Stimulated activated CD4-positive, alpha-beta T cell treated with anti-CD3 and anti-CD28 coated beads, Interleukin-2, amount 100 ng/mL, for 48 hours (primary cell): ENCODE measurements at places on chromosomes 13 and 19.

DNA sequence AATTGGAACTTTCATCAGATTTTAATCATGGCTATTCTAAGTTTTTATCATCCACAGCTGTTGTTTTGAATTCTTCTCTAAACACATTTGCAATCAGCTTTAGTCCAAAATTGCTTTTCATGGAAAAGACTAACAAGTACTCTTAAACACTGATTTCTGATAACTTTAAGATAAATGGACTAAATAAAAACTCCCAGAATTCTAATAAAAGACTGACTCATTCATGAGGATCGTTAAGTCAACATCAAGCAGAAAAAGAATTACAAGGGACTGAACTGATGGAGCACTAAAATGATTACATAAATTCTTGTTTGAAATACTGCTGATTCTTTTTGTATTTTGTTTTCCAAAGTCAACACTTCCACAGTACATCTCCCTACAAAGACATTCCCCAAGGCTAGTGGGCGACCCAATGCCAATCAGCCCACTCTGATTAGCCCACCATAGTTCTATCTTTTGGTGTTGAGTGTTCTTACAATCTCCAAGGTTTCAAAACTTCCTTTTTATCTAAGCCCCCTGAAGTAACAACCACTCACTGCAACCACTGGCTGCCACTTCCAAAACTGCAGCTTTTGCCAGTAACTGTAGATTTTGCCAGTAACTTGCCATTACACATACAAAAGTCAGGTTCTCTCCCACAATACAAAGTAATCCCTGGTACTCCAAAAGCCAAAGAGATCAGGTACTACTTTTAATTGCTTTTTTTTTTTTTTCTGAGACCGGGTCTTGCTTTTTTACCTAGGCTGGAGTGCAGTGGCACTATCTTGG lies 14.0 kb upstream of the NAA16 start:
- DNase-seq = no peak

DNA sequence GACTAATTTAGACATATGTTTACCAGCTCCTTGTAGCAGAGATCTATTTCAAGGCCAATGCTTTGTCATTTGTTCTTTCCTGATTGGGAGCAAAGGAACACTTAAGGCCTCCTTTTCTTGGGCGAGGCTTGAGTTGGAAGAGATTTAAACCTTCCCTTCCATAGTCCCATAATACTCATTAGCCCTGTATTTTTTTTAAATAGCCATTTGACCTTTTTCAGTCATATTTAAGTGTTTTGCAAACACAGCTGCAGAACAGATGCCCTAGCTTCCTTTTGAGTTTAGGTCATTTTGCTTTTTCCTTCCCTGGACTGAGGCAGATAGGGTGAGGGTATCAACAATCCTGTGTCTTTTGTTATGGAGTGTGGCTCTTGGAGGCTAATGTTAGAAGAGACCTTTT lies 198.3 kb downstream of the NBEA start:
- no peak for DNase-seq

DNA sequence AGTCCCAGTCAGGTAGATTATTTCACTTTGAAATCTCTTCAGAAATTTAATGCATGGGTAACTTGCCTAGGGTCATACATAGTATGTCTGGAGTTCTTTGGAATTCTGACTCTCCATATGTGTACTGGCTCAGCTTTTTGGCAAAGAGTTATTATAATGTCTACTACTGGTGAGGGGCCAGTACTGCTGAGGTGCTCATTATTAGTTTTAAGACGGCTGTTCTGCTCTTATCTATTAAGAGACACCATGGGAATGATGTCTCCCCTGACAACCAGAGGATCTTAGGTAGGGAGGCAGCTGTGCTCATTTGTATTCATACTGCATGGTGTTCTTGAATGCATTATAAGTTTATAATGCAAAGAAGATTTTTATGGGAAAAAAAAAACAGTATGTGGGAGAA lies 184.1 kb downstream of the RGCC start:
- no peak for DNase-seq

- DNase-seq = no peak
These were observed at the start of gene CNN1 for GRCh38 chr19:11538232-11539036. CNN1 (plus strand) TSS chr19:11538851; CDS start chr19:11538928, 77 bp downstream.

GRCh38 chr19:36837906-36838783 lies at the start of gene ZNF790:
ZNF790 (minus strand) TSS chr19:36838387; CDS start chr19:36825619, 12,768 bp downstream.
- peak; percentile 72 for DNase-seq

DNA sequence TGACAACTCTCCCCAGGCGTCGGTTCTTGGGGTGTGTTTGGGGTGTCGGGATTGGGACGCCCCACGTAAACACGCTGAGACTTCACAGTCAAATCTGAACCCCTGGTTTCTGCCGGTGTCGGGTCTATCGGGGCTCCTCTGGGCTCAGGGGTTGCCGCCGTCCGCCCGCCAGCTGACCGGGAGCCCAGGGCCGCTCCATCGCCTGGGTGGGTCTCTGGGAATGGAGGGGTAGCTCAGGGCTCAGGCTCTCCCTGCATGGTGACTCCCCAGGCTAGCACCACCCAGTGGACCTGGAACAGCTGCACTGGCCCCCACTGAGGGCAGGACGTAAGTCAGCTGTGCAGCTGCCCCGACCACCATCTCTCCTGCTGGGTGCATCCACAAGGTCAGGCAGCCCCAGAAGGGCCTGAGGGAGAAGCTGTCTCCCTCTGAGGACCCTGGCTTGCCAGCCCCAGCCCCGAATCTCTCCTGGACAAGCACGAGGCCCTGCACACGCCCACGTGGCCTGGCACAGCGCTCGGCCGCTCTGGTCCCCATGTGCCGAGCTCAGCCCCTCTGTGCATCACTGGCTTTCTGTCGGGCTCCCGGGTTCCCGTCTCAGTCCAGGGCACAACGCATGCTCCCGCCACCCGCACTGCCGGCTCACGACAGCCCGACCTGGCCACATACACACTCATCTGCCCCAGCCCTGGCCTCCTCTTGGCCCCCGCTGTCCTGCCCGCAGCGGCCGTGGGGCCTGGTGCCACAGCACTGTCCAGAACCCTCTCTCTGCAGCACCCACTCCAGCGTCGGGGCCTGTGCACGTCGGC lies 6.1 kb downstream of the RNF126 start:
- no peak for DNase-seq

- no peak for DNase-seq
These were observed 10.1 kb upstream of the TIMM44 start for GRCh38 chr19:7953576-7953975.

GRCh38 chr19:55347442-55348009 lies 7.0 kb downstream of the COX6B2 start:
- DNase-seq = no peak

DNA sequence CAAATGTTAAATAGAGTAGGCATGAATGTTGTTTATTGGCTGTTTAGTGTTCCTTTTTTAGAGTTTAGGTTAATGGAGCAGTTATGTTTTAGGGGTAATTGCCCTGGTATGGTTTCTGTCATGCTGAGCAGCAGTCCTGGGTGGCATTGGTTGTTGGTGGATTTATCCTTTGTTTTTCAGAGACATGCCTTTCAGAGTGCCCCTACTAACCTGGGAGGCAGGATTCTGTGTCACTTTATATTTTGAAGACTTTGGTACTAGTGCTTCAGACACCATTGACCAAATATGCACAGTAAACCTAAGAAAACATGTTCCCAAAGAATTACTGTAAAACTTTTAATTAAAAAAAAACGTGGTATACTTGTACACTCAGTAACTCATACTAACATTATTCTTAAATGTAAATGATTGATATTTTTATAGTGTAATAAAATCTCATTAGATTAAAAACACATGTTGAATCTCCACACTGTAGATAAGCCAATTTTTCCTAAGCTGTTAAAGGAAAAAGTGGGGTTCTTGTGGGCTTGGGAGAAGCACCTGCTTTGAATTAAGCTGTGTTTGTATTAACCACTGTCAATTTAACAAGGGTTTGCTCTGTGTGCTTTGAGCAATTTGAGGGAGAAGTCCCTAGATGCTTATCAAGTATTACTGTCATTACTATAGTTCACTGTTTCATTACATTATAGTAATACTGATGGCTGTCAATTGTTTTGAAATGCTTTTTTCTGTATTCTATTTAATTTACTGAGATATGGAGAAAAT lies 133.2 kb downstream of the LMO7 start:
- no peak for DNase-seq

- no peak for DNase-seq
These were observed 18.2 kb downstream of the ZNF507 start for GRCh38 chr19:32363632-32364031.

DNA sequence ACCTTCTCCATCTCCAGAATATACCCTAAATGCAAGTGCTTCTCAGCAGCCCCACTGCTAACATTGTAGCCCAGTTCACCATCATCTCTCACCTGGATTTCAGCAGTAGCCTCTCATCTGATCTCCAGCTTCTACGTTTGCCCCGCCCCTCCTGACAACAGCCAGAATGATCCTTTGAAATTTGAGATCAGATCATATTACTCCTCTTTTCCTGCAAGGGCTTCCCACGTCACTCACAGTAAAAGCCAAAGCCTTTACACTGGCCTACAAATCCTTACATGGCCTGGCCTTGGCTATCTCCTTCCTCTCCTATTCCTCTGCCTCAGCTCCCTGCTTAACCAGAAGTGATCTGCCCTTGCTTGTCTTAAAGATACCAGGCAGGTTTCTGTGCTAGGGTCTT lies 94.3 kb upstream of the NBEA start:
- DNase-seq = no peak

GRCh38 chr19:485077-485476 lies 11.2 kb upstream of the MADCAM1 start:
- no peak for DNase-seq

- no peak for DNase-seq
These were observed 23.7 kb upstream of the GPR18 start for GRCh38 chr13:99281811-99282263.

DNA sequence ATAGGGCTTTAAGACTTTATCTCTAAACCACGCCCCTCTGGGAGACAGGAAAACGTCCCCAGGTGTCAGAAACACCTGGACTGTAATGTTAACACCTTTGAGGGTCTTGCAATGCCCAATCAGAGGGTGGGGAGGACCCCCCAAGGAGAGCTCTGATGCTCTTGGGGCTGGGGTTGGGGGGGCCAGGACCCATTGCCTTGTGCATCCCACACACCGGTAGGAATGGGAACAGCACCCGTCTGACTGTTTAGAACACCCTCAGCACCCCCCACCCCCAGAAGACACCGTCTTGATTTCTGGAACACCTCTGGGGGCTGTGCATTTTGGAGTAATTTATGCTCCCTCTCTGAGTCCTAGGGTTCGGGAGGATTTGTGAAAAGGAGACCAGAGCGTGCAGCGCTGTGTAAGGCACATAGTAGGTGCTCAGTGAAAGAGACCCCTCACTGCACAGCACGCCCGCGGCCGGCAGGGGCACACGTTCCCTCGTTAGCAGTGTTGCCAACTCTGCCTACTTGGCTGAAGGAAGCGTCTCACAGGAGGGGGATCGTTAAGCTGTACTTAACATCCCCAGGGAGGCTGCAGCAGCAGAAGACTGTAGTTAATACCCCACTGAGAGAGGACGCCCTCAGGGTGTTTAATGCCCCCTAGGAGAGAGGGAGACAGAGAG lies 2.8 kb upstream of the ERFL start:
- DNase-seq = no peak

GRCh38 chr19:38386300-38386970 lies 1.4 kb downstream of the GGN start:
- no peak for DNase-seq

GRCh38 chr13:114115191-114115671 lies 17.2 kb downstream of the RASA3 start:
- no peak for DNase-seq

GRCh38 chr19:5155586-5156210 lies 184.9 kb downstream of the PTPRS start:
- no peak for DNase-seq

DNA sequence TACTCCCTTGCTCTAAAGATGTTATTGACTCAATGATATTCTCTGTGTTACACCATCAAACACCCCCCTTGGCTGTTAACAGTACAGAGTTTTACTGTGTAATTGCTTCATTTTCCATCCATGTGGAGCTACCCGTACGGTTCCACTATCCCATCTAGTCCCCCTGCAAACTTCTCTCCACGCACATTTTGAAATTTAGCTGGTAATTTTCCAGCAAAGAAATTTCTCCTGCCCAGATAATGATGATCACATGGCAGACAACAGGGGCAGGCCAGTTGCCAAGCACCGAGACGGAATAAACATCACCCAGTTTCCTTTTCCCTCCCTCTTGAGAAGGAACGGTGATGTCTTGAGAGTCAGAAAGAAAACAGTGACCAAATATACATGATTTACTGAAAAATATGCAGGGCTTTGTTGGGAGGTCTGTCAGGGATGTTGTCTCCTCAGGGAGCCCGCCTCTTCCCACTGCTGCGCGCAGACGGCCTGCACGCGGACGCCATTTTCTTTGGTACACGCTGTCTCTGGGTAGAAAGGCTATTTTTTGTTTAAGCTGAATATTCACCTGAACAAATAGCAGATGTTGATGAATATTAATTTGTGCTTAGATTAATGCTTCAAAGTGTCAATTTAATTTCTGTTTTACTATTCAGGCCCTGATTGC lies 109.9 kb downstream of the OLFM4 start:
- no peak for DNase-seq

DNA sequence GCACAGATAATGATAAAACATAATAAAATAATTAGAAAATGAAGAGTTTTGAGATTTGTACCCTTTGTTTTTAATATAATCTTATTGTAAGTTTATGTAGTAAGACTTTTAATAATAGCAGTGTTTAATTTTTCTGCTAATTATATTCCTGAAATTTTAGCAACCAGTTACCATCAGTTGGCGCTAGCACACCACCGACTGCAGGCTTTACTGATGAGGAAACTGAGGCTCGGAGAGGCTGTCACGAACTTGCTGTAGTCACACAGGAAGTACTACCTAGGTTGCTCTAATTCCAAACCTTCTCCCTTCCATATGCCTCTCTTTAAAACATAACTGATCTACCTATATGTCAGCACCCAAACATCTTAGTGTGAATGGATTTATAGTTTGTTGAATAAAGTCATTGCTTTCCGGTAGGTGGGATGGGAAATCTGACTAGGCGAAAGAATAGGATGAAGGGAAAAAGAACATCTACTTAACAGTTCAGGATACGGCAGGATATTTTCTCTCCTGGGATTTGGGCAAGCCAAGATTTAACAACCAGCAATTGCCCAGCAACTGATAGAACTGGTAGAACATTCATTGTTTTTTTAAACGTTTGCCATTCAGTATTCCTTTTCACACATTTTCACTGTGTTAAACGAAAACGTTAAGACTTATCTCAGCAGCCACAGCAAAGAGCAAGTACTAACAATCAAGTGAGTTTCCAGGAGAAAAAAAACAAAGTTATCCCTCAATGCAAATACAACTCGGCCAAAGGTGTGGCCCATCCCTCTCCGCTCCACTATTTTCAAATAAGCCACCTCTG lies 822 bp upstream of the RFXAP start:
- no peak for DNase-seq

DNA sequence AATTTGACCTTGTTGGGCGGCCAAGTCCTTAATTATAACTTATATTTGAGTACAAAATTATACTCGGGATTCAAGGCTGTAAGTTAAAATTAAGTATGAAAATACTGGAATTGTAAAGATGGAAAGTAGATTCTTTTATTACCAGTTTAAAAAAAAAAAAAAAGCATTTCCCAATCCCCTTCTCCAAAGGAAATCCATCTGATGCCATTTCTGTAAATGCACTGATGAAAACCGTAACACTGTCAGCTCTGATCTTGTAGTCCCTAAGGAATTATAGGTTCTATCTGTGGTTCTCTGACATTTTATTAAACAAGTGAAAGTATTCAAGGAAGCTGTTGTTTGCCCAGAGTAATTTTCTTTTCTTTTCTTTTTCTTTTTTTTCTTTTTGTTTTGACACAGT lies 41.6 kb upstream of the HNRNPA1L2 start:
- DNase-seq = no peak
